Dermis blood vessel endothelial cell (primary cell): ENCODE measurements at places on chromosomes 16 and 17. TPM values are rescaled to one million over a fixed set of nuclear protein-coding genes. Genes with fewer than 3 reads are reported as not detected.

GLP2R gene
- 0.17 TPM in 1 of 2 replicates, not detected in the other for total RNA-seq

CDK3 gene
- 0.51 and 2.1 TPM in 2 replicates for total RNA-seq

NSMCE1 gene
- 43.0 and 77.3 TPM in 2 replicates for total RNA-seq

PDE6G gene
- 3.4 and 4.1 TPM in 2 replicates for total RNA-seq

DNA sequence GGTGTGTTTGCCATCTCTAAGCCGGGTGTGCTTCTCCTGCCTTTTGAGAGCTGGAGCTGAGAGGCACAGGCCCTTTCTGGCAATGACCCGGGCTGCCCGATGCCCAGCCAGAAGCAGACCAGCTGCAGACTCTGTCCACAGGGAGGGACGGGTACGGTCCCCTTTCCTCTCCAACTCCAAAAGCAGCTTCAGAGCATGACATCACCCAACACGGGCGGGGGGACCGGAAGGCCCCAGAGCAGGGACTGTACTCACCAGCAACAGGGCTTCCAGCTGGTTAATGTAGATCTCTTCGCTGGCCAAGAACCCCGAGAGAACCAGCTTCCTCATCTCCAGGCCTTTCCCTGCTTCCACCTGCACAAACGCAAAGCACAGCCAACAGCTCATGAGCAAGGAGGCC lies 79.4 kb downstream of the ABR start:
- no peak for DNase-seq

- DNase-seq = peak; percentile 89
Observed at GRCh38 chr16:84774810-84775209, 45.0 kb upstream of the CRISPLD2 start.

GRCh38 chr16:82636485-82636884 lies 9.7 kb downstream of the CDH13 start:
- DNase-seq = no peak

DNA sequence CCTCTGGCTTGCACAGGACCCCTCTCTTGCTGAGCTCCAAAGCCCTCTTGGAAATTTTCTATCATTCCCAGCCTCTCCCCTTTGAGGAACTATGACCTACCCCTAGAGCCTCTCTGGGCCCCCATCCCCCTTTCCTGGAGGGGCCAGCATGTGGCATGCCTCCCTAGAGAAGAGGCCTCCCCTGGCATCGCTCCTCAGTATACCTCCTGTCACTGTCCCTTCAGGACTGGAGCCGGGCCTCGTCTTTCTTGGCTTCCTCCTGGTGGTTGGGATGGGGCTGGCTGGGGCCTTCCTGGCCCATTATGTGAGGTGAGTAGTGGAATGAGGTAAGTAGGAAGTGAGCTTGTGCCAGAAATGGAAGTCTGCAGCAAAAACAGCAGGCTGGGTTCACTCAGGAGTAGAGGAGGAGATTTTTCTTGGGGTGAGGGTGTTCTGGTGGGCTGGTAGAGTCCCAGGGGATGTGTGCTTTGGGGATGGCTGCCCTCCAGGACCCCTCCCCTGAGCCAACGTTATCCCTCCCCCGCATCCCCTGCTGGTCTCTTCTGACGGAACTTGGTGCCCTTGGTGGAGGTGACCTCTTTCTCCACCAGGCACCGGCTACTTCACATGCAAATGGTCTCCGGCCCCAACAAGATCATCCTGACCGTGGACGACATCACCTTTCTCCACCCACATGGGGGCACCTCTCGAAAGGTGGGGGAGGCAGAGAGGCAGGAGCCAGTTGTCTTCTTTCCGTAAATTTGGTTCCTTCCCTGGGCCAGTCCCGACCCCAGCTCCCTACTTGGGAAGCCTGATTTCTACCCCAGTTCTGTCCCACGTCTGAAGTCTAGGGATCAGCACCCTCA lies 4.6 kb downstream of the GUCY2D start:
- DNase-seq = no peak

GRCh38 chr16:76970745-76971099 lies 220.3 kb upstream of the MON1B start:
- no peak for DNase-seq

DNA sequence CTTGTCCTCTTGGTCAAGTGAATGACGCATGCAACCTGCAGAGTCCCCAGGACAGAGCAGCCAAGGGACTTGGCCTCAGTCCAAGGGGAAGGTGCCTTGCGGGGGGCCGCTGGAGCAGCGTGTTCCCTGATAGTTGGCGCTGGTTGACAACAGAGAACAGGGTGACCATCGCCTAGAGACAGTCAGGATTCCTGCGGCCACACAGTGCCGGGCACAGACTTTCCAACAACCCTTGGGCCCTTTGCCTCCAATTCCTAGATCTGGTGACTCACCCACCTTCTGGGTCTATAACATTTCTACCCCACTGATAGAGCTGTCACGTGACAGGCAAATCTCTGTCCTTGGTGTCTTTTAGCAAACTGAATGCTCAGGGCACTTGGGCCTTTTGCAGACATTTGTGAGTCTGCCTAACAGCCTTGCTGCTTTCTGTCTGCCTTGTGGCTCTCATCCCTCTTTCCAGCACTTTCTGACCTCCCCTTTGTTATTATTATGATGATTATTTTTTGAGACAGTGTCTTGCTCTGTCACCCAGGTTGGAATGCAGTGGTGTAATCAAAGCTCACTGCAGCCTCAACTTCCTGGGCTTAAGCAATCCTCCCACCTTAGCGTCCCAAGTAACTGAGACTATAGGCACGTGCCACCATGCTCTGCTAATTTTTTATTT lies 11.9 kb upstream of the TEDC2 start:
- DNase-seq = no peak
